Motor neuron (in vitro differentiated cells): ENCODE measurements at places on chromosomes 4 and X.
A peak's percentile ranks its signal among the peaks of the same experiment; 100 is the strongest.

DNA sequence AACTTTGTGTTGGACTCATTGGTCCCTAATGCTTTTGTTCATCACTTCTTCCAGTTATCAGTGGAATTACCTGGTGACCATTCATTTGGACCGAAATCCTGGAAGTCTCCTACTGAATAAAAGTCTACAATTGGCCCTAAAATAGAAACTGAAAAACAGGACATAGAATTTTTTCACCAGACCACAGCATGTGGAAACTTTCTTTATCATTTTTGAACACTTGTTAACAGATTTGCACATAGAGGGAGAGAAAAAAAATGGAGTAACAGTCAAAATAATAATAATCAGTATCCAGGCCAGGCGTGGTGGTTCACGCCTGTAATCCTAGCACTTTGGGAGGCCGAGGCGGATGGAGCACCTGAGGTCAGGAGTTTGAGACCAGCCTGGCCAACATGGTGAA is 7.1 kb downstream of the EPGN start:
- ATAC-seq, result no peak

- ATAC-seq, result no peak
These were observed 148.3 kb upstream of the NHS start for GRCh38 chrX:17226736-17227135.

DNA sequence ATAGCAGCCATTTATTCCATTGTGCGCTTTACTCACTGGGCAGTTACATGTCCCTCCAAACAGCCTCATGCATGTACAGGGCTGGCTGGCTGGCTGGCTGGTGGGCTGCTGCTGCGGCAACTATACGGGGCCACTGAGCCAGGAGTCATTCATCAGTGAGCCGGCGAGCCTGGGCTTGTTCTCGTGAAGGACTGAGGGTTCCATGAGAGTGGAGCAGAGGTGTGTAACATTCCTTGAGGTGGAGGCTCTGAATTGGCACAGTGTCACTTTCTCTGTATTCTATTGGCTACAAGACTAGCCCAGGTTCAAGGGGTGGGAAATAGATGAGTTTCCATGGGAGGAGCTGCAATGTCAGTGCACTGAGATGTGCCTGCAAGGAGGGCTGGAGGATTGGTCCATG is 89.1 kb downstream of the ARHGAP10 start:
- ATAC-seq, result no peak

- ATAC-seq, result no peak
These were observed 47.4 kb downstream of the PRDM5 start for GRCh38 chr4:120874792-120875774.

GRCh38 chr4:26484032-26484515 is 6.2 kb downstream of the CCKAR start:
- peak; percentile 64 for ATAC-seq

DNA sequence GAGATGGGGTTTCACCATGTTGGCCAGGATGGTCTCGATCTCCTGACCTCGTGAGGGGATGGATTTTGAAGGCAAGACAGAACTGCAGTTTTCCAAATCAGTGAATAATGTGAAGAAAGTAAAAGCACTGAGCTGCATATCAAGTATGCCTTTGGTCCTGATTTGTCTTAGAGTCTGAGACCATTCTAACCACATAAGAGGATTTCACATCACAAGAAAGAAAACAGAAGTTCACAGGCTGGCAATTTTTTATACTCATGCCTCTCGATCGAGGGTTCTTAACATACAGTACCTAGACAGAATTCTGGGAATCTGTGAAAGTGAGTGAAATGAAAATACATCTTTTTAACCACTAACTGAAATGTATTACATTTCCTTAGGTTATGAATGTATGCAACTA is 23.3 kb downstream of the CHIC2 start:
- ATAC-seq, result no peak

- ATAC-seq, result peak; percentile 65
These were observed 207.8 kb downstream of the ADGRL3 start for GRCh38 chr4:61407642-61408618.

DNA sequence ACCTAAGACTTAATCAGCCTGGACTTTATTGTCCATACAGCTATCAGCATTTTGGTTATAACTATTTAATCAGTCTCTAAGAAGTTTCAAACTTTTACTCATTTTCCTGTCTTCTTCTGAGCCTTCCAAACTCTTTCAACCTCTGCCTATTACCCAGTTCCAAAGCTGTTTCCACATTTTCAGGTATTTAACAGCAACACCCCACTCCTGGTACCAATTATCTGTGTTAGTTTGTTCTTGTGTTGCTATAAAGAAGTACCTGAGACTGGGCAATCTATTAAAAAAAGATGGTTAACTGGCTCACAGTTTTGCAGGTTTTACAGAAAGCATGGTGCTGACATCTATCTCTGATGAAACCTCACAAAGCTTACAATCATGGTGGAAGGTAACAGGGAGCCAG is 195.6 kb downstream of the NPNT start:
- no peak for ATAC-seq

- ATAC-seq, result no peak
These were observed 38.5 kb upstream of the TMEM164 start for GRCh38 chrX:109964390-109964789.

DNA sequence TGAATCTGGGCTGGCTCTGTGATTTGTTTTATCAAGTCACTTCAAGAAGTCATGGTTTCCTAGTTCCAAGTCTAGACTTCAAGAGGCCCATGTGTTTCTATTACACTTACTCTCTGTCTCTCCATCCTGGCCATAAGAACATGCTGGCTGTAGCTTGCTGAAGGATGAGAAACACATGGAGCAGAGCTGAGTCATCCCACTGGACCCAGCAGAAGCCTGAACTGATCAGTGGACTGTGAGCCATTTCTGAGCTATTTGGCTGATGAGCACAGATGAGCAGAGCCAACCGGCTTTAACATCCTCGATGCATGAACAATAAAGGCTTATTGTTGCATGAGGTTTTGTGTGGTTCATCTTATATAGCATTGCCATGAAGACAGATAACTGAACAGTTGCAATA is 290.6 kb upstream of the BOD1L1 start:
- no peak for ATAC-seq

DNA sequence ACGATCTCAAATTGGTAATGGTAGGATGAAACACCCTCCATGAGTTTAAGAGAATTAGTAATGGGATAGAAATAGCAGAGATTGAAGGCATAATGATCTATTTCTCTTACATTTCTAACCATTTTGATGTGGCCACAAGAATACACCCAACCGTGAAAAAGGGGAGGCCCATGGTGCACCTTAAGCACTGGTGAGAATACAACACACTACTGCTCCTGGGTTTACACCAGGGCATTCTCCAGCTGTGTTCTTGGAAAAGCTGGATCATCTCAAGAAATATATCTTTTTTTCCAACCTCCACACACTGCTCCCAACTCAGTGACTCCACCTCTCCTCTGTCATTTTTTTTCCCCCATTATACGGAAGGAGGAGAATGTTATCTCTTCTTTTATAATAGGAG is 1.5 kb downstream of the QRFPR start:
- no peak for ATAC-seq

DNA sequence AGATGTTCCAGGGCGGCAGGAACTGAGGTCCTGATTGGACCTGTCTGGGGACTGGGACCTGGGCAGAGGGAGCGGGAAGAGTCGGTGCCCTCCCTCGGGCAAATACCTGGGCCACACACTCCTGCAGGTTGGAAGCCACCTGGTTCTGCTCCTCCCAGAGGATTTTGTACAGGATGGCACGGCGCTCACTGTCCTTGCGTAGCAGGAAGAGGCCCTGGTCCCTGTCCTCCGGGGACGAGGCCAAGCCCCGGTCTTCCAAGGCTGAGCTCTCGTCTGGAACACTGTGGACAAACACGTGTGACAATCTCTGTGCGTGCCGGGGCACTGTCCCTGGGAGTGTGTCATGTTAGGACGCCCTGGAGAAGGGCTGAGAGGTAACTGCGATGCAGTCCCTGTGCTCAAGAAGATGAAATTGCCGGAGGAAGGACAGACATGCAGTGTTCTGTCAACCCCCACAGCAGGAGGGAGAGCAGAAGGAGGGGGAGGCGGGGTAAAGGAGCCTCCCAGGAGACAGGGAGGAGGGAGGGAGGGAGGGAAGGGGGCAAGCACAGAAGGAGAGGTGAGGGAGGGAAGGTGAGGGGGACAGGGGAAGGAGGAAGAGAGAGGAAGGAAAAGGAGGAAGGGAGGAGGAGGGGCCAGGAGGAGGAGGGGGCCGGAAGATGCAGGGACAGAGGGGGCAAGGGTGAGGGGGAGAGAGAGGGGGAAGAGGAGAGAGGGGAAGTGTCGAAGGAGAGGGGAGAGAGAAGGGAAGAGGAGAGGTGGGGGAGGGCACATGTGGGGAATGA is 29.0 kb downstream of the PDHA1 start:
- peak; percentile 54 for ATAC-seq

GRCh38 chrX:135544338-135544948 is 24.0 kb downstream of the INTS6L start:
- no peak for ATAC-seq

DNA sequence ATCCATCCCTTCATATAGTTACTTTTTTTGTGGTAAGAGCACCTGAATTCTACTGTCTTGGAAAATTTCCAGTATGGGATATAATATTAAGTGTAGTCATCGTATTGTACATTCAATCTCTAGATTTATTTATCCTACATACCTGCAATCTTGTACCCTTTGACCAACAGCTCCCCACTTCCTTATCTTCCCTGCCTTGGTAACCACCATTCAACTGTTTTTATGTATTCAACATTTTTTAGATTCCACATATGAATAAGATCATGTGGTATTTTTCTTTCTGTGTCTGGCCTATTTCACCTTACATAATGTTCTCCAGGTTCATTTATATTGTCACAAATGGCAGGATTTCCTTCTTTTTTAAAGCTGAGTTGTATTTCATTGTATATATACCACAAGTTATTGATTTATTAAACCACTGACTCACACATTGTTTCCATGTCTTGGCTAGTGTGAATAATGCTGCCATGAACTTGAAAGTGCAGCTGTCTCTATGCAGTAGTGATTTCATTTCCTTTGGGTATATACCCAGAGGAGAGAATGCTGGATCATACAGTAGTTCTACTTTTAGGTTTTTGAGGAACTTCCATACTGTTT is 572.5 kb downstream of the MAGEB5 start:
- ATAC-seq, result no peak

DNA sequence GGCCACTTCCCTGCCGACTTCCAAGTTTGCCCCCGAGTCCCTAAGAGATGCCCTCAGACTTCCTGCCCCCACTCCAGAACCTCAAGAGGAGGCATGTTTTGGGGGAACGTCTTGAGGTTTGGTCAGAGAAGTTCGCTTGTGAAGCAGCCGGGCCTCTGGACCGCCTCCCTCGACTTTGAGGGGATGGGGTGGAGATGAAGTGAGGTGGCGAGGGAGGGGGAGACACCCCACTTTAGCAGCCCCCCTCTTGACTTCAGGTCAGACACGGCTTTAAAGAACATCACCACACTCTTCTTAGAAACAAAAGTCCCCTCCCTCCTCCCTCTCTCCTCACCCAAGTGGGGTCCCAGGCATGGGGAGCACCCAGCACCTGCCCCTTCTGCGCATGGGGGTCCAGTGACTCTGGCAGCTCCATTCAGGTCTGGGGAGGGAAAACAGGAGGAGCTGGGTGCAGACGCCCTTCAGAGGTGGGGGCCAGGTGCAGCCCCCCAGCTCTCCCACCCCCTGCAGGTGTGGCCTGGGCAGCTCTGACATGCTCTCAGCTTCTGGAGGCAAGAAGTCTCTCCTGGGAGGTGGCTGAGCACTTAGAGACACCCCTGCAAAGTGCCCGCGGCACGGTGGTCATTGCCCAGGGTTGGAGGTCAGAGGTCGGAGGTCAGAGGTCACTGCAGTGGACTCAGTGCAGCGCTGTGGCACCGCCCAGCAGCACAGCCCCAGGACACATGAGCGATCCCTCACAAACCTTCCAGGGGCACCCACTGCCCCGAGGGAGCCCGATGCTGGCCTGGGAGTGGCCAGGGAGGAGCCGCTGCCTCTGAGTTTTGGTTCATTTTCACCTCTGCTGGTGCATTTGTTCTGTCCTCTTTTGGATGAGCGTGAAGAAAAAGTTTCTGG is 108.8 kb downstream of the CPZ start:
- no peak for ATAC-seq

GRCh38 chr4:94917146-94917545 is 159.4 kb downstream of the BMPR1B start:
- ATAC-seq, result no peak

DNA sequence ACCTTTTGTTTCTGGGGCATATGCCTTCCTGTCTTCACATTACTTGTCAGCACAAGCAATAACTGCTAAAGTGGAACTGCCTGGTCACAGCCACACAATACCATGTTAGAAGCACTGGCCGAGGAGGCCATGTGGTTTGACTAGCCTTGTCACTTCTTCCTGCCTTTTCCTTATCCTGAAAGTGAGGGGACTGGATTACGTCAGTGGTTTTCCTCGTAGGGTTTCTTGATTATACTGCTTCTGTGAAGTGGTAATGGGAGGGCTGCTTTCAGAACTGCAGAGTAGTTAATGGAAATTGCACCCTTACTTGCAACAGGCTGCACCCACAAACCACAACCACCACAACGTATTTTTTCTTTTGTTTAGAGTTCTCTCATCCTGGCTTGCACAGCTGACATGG is 26.6 kb downstream of the ZRSR2 start:
- no peak for ATAC-seq

GRCh38 chrX:72117636-72118210 is 14.0 kb downstream of the RTL5 start:
- ATAC-seq, result no peak

DNA sequence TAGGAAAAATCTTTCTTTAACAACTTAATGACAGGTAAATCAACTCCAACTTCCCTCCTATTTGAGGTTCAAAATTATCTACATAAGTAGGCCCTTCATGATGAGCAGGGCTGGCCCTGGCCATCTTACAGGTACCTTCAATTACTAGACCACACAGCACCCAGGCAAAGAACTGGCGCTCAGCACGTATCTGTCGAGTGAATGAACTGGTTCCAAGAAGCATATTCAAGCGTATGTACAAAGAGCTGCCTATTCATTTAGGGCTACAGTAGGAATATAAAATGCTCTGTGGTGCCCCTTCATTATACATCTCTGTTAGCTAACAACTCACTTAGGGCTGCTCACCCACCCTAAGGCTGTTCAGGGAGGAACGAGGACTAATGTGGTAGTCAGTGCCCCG is 48.0 kb downstream of the TSPAN5 start:
- no peak for ATAC-seq

GRCh38 chr4:136908122-136908521 is 624.2 kb downstream of the PCDH18 start:
- no peak for ATAC-seq
